T-helper 2 cell treated with Interferon-gamma antibody and Interleukin-4, amounts not matched to agents 100 ng/mL and 5 ng/mL, for 36 hours (primary cell): ENCODE measurements at places on chromosomes 7 and 10. TPM values are rescaled to one million over a fixed set of nuclear protein-coding genes. Genes with fewer than 3 reads are reported as not detected.

Gene ZPBP
- total RNA-seq = not detected in 2 replicates

Gene ASL
- 33.1 and 34.7 TPM in 2 replicates for total RNA-seq

Gene MYL10
- not detected in 2 replicates for total RNA-seq

Gene XPNPEP1
- 61.6 and 76.9 TPM in 2 replicates for total RNA-seq

Gene SPDYE6
- total RNA-seq = not detected in 2 replicates

Gene PDE6C
- not detected in 2 replicates for total RNA-seq

Gene ZDHHC6
- total RNA-seq = 46.7 and 48.8 TPM in 2 replicates

Gene HDAC9
- 0.14 and 0.16 TPM in 2 replicates for total RNA-seq

Gene AZGP1
- not detected in 2 replicates for total RNA-seq

Gene MYL7
- not detected in 2 replicates for total RNA-seq

Gene GPR158
- total RNA-seq = not detected in 2 replicates

Gene CUZD1
- 3.4 and 4.1 TPM in 2 replicates for total RNA-seq

Gene MMRN2
- total RNA-seq = not detected in 2 replicates

Gene DBF4
- 65.4 and 65.5 TPM in 2 replicates for total RNA-seq
